NCI-H1436 treated with DMSO at 0.1 percent for 48 hours (cell line): ENCODE measurements at places on chromosomes 1 and 21.

DNA sequence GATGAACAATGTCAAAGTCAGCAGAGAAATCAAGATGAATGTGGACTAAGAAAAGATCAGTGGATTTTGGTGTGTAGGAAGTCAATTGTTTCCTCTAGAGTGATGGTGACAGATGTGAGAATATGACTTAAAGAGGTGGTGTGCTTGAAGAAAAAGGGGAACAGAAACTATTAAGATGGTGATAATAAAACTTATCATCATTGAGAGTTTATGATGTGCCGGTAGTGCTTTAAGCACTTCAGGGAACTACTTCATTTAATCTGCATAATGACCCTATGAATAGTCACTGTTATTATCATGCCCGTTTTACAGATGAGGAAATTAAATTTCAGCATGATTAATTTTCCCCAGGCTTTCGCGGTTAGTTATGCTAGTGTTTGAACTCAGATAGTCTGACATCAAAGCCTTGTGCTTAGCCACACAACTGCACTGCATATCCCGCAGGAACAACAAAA, 246.9 kb upstream of the LRRC7 start:
- DNase-seq, result no peak

DNA sequence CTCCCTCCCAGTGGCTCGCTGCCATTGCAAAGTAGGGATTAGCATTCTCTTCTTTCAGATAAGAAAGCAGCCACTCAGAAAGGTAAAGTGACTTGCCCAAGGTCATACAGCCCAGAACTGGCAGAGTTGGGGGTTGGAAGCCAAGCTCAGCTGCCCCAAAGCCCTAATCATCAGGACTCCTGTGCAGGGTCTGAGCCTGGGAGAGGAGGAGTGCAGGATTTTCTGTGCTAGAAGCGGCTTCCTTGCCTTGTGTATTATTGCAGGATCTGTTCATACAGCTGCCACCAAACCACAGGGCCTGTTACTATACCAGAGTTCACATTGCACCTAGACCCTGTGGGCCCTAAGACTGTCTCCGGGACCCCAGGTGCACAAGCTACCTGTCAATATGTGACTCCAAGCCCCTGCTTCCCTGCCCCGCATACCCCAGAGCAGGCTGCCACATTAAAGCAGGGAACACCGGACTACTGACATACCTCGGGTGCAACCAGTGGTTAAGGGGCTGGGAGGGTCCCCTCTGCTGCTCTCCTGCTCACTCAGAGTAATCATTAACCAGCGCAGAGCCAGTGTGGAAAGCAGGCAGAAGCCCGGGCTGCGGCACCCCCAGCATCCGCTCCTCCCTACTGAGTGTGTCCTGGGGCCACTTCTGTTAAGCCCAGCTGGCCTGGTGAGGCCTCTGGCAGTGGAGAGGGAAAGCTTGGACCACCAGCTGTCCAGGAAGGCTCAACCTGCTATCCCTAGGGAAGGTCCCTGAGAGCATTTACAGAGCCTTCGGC, 15.8 kb downstream of the HSPG2 start:
- DNase-seq, result no peak

DNA sequence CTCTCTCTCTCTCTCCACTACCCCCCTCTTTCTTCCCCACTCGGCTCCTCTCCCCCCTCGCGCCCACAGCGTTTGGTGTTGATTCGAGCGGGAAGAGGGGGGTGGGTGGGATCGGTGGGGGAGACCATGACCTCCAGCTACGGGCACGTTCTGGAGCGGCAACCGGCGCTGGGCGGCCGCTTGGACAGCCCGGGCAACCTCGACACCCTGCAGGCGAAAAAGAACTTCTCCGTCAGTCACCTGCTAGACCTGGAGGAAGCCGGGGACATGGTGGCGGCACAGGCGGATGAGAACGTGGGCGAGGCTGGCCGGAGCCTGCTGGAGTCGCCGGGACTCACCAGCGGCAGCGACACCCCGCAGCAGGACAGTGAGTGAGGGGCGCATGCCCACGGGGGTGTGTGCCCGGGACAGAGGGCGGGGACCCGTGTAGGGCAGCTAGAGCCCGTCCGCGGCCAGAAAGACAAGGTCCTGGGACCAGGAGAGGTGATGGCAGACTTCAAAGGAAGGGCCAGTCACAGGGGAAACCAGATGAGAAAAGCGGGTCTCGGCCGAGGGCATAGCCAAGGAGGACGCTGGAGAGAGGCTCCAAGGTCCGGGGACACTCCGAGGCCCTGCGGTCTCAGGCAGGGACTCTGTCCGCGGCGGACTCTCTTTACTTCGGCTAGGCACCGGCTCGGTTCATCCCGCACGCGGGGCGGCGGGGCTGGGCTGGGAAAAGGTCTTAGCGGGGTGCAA, at the start of gene PRRX1:
TSS of gene PRRX1 (plus strand) at position 39 of the 735 bp plus-strand sequence. CDS start at position 127, 88 bp downstream.
- DNase-seq, result no peak

DNA sequence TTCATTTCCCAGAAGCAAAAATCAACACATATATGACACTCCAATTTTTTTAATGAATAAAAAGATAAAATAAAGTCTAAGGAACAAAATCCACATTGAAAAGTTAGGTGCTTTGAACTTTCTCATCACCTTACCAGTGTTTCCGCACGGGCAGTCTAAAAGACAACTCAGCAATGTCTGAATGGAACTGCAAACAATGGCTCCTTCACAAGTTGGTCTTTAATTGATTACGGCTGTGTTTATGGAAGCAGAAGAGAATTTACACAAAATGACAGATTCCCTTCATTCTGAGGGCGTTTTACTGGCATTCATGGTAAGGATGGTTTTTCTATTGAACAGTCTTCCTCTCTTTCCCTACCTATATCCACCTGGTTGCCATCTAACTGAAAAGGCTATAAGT, 65.0 kb upstream of the RNPC3 start:
- DNase-seq, result no peak

GRCh38 chr1:89682611-89683010, 49.7 kb downstream of the LRRC8C start:
- DNase-seq, result no peak

- DNase-seq, result no peak
Measured at GRCh38 chr1:218351391-218352074, 6.4 kb downstream of the TGFB2 start.

GRCh38 chr1:225143001-225143400, 213.5 kb downstream of the DNAH14 start:
- DNase-seq, result no peak

DNA sequence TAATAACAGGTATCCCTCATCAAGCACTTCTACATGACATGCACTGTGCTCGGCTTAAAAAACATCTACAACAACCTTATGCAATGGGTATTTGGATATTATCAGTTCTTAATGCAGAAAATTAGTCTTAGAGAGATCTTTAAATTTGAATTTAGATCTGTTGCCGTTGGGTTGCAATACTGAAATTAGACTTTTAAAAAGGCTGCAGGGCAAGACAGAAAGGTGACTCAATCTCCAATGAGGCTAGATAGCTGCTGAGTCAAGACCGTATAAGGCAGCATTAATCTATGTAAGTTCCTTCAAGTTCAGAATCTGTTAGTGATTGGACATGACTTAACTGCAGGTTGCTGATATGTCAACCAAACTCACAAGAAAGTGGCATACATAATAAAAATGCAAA, 37.3 kb downstream of the OLFM3 start:
- no peak for DNase-seq

GRCh38 chr1:33502726-33503125, 30.3 kb downstream of the ZSCAN20 start:
- DNase-seq, result no peak

DNA sequence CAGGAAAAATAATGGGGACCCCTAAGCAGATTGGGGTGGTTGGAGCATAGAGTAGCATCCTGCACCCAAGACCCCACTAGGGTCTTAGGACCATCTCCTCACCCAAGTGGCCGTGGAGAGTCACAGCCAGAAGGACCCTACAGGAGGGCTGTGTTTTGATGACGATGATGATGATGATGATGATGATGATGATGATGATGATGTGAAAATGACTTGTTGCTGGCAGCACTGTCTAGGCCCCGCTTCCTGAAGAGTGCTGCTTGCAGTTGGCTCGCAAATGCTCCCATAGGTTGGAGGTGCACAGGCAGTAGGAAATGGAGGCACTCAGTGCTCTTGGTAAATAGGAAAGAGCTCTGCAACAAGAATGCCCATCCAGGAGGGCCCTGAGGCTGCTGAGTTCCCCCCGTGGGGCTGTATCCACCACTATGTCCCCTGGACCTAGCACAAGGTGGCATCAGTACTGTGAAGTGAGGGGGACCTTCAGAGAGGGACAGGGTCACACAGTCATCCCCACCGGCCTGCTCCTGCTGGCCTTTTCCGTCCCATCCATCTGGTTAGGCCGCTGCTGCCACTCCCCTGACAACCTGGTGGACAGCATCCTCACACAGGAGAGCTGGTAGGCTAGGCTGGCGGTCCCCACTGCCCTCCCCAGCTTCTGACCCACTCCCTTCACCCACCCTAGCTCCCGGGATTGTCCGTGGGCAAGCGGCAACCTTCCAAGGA, 139.6 kb downstream of the FOXD2 start:
- no peak for DNase-seq

GRCh38 chr1:6673816-6674398, 27.7 kb downstream of the DNAJC11 start:
- no peak for DNase-seq

DNA sequence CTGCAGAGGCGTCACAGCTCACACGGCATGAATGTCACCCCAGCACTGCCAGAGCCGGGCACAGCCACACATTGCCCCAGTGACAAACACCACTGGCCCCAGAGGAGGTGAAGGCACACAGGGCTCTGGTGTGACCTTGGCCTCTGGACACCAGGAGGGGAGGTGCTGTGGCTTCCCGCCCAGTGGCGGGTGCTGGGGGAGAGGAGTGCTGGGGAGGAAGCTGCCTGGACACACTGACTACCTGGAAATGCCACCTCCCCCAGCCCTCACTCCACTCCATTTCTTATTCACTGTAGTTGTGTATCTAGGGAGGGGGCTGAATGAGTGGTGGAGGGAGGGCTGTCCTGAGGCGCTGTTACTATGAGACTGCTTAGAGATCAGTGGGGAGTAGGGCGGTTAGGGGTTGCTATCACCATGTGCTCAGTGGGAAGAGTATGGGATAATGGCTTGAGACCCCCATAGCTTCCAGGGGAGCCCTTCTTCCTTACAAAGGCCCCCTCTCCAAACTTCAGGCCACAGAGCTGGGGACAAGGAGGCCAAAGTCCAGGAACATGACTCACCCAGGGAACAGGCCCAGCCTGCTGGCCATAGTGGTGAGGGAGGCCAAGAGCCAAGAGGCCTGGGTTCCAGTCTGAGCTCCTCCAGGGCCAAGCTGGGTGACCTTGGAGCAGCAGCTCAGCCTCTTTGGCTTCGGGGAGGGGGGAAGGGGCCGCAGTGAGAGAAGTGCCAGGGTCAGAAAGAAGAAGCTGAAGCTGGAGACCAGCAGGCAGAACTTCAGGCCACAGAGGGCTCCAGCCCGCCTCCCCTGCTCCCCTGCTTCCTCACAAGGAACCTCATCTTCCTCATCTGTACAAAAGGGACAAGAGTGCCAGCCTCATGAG, 40.1 kb downstream of the AHDC1 start:
- no peak for DNase-seq

DNA sequence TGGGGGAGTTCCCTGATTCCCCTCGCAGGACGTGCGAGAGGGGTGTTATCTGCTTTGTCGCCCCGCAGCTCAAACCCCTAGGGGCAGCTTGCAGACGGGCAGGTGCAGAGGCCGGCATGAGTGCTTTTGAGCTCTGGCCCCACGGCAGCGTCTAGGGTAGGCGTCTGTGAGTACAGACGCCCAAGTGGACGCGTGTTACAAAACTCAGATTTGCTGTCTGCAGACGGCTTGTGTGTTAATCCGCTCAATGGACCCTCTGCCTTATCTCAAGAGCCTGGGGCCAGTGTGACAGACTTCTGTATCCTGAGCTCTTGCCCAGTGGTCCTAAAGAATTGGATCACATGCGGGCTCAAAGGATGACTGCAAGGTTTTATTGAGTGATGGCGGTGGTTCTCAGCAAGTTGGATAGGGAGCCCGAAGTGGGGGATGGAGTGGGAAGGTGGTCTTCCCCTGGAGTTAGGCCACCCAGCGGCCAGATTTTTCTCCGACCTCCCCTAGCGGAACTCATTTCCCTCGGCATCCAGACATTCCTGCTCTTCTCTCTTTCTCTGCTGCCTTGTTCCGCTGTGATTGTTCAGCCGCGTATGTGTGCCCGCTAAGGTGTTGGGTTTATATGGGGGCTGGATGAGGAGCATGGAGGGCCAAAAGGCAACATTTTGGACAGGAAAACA, 9.4 kb downstream of the CFHR4 start:
- DNase-seq, result no peak

DNA sequence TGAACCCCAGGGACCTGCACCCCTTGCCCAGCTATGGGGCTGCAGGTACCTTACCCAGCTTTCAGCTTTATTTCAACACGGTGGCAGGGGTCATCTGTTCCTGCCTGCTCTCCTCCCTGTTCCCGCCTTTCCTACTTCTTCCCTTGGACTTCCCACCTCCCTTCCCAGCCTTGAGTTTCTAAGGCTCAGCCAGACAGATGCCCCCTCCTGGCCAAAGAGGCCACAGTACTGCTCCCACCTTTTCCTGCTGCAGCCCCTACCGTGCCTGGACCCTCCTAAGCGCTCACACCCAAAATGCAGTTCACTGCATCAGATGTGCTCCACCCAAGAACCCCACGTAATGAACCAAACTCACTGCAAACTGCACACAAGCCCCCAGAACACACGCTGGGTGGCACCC, 7.7 kb downstream of the NOC2L start:
- DNase-seq, result no peak

DNA sequence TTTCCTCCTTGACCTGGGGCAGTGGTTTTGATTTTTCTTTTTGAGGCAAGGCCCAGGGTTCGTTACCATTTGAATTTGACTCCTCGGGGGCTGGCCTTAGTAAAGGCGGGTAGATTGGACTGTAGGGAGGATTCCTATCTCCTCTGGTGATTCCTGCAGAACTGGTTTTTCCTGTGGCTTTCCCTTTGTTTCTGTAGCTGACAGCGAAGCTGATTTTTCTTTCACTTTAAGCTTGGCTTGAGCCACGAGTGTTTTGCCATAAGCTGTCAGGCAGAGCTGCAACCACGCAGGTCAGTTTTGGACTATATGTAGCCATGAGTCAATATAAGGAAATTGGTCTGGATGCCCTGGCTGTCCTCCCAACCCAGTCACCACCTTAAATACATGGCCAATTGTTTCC, 28.7 kb upstream of the KCNJ15 start:
- DNase-seq, result no peak

- no peak for DNase-seq
Measured at GRCh38 chr1:98981917-98982513, 22.6 kb downstream of the PLPPR5 start.

GRCh38 chr1:234893725-234894630, 234.7 kb downstream of the TOMM20 start:
- DNase-seq, result no peak

- DNase-seq, result no peak
Measured at GRCh38 chr1:36128126-36128904, 3.3 kb upstream of the COL8A2 start.

- no peak for DNase-seq
Measured at GRCh38 chr1:229736376-229736775, 110.3 kb downstream of the URB2 start.

DNA sequence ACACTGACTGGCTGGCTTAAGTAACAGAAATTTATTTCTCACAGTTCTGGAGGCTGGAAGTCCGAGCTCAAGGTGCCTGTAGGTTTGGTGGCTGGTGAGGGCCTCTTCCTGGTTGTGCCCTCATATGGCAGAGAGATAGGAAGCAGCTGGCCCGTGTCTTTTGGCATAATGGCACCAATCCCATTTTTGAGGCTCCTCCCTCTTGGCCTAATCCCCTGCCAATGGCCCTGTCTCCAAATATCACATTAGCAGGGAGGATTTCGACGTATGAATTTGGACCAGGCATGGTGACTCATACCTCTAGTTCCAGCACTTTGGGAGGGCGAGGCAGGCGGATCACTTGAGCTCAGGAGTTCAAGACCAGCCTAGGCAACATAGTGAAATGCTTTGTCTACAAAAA, 37.4 kb downstream of the AGPAT3 start:
- DNase-seq, result no peak

- DNase-seq, result no peak
Measured at GRCh38 chr1:157132616-157133167, 5.5 kb downstream of the ETV3 start.
